ENCODE measurements at places on chromosomes 3 and 15.

DNA sequence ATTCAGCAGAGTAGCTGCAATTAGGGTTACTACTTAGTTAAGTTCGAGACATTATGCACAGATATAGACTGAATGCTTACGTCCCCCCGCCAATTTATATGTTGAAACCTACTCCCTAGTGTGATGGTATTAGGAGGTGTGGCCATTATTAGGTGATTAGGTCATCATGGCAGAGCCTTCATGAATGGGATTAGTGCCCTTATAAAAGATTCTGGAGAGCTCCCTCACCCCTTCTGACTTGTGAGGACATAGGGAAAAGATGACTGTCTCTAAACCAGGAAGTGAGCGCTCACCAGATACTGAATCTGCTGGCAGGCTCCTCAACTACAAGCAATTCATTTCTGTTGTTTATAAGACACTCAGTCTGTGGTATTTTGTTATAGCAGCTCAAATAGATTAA is 25.6 kb upstream of the TEX9 start:
- DNase-seq, result no peak

DNA sequence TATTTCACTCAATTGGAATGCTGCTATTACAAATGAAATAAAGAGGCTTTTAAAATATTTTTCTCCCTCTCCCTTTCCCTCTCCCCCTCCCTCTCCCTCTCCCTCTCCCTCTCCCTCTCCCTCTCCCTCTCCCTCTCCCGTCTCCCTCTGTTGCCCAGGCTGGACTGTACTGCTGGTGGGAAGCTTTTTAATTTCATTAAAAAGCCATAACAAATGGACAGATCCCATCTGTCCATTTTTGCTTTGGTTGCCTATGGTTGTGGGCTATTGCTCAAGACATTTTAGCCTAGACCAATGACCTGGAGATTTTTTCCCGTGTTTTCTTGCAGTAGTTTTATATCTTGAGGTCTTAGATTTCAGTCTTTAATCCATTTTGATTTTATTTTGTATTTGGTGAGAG is 107.2 kb upstream of the LRRC3B start:
- DNase-seq, result no peak

- DNase-seq, result no peak
Measured at GRCh38 chr3:191300422-191300821, 28.8 kb upstream of the CCDC50 start.

DNA sequence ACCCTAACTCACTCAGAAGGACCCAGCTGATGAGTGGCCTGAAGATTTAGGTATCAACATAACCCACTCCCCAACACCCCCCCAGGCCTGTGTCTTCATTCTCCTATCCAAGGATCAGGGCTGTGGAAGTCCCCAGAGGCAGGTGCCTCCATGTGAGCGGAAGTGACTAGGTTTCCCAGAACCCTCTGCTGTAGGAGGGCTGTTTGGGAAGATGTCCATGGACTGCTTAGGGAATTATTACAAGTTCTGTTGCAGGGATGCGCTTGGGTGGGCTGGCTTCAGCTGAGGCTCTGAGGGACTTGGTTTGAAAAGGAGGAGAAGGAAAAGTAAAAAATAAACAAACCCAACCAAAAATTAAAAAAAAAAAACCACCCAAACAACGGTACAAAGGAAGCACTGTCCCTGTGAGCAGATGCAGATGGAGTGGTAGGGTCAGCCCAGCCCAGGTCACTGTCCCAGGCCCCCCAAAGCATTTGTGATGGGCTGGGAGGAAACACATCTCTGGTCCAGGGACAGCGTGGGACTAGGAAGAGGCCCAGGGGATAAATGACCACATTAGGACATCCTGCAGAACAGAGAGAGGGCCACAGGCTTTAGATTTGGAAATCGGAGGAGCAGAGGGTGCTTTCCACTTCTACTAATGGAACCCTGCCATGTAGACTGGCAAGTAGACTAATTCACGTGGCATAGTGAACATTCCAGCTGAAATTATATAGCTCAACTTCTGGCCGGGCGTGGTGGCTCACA is 12.2 kb upstream of the APOD start:
- DNase-seq, result no peak
